ENCODE measurements at places on chromosomes 5 and 9. TPM values are rescaled to one million over a fixed set of nuclear protein-coding genes. Genes with fewer than 3 reads are reported as not detected.

- no peak overlapping the region for H3K27ac ChIP-seq
- H3K4me3 ChIP-seq: no peak overlapping the region
- H3K27me3 ChIP-seq: no peaks in the 10 kb centered on the region
- no peaks in the 10 kb centered on the region for H3K4me1 ChIP-seq
Observed at GRCh38 chr5:107213025-107213424, 457.7 kb downstream of the EFNA5 start.

- no peaks in the 10 kb centered on the region for H3K36me3 ChIP-seq
- no peak for DNase-seq
- H3K27ac ChIP-seq: no peak overlapping the region
- H3K4me3 ChIP-seq: no peak overlapping the region
Observed at GRCh38 chr5:68007451-68007850, 208.1 kb upstream of the PIK3R1 start.

- no peak overlapping the region for H3K27ac ChIP-seq
- no peak for DNase-seq
- H3K4me3 ChIP-seq: no peak overlapping the region
- H3K4me1 ChIP-seq: no peaks in the 10 kb centered on the region
Observed at GRCh38 chr5:95066048-95066447, 218.8 kb downstream of the MCTP1 start.

FBP2 gene
- polyA plus RNA-seq: not detected

DNA sequence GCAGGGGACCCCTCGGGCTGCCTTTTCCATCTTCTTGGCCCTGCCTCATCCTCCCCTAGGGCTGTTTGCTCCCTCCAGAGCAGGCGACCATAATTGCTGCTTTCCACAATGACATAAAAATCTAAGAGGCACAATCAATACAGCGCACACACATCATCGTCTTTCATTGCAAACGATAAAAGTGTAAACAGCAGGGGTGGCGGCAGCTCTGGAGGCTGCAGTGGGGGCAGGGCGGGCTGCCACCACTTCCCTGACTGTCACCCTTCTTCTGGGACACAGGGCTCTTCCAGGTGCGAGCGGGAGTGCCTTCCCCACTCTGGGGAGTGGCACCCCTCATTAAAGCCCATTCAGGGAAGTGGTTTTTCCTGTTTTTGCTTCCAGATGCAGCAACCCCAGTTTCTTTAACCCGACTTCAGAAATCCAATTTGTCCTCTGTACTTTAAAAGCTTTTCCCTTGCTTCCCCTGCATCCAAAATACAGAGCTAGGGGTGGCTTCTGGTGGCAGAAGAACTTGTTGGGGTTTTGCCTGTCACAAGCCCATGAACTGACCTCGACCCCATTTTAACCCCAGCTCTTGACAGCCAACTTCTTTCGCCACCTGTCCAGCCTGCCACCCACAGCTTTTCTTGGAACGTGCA lies 45.7 kb downstream of the TSPAN17 start:
- no peaks in the 10 kb centered on the region for H3K27me3 ChIP-seq
- H3K4me1 ChIP-seq: peaks cover 23% of the 10 kb centered on the region
- 0 out of 2 replicates have a peak overlapping the region, but pooled peaks have one; percentile 17 for H3K4me3 ChIP-seq
- DNase-seq: no peak
- no peak overlapping the region for H3K27ac ChIP-seq

DNA sequence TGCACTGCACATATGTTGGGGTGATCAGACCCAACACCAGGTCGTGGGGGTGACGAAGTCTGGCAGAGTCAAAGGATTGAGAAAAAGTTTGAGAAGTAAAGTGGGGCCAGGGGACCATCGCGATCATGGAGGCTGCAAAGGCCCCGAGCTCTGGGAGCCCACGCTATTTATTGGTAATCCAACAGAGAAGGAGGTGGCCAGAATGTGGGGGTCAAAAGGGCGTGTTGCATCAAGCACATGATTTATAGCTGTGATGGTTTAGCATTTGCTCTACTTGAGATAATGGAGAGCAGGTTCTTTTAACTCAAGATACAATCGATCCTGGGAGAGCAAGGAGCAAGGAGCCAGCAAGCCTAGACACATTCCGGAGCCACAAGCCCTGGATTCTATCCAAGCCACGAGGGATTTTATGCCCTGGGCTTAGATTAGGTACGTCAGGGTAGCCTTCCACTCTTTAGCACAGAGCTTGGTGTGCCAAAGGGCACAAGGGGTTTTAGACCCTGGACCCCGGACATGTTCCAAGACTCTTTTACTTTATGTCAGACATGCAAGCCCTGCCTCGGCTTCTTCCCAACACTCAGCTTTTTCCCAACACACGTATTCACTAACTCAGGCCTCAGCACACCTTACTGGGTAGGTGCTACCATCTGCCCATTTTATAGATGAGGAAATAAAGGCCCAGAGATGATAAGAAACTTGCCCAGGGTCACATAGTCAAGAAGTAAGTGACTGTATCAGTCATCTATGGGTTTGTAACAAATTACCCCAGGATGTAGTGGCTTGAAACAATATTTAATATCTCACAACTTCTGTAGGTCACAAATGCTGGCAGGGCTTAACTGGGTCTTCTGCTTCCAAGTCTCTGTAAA lies 39.5 kb downstream of the NSUN2 start:
- no peaks in the 10 kb centered on the region for H3K36me3 ChIP-seq
- H3K4me1 ChIP-seq: no peaks in the 10 kb centered on the region
- H3K27me3 ChIP-seq: no peaks in the 10 kb centered on the region
- DNase-seq: no peak
- no peak overlapping the region for H3K27ac ChIP-seq

GRCh38 chr5:136724161-136724560 lies 358.8 kb upstream of the TRPC7 start:
- no peak for DNase-seq
- H3K27ac ChIP-seq: no peak overlapping the region
- H3K4me1 ChIP-seq: no peaks in the 10 kb centered on the region
- no peaks in the 10 kb centered on the region for H3K36me3 ChIP-seq
- H3K4me3 ChIP-seq: no peak overlapping the region

- no peaks in the 10 kb centered on the region for H3K36me3 ChIP-seq
- H3K27me3 ChIP-seq: no peaks in the 10 kb centered on the region
Observed at GRCh38 chr9:99019510-99020331, 76.0 kb downstream of the COL15A1 start.

IL4 gene
- not detected for polyA plus RNA-seq

DNA sequence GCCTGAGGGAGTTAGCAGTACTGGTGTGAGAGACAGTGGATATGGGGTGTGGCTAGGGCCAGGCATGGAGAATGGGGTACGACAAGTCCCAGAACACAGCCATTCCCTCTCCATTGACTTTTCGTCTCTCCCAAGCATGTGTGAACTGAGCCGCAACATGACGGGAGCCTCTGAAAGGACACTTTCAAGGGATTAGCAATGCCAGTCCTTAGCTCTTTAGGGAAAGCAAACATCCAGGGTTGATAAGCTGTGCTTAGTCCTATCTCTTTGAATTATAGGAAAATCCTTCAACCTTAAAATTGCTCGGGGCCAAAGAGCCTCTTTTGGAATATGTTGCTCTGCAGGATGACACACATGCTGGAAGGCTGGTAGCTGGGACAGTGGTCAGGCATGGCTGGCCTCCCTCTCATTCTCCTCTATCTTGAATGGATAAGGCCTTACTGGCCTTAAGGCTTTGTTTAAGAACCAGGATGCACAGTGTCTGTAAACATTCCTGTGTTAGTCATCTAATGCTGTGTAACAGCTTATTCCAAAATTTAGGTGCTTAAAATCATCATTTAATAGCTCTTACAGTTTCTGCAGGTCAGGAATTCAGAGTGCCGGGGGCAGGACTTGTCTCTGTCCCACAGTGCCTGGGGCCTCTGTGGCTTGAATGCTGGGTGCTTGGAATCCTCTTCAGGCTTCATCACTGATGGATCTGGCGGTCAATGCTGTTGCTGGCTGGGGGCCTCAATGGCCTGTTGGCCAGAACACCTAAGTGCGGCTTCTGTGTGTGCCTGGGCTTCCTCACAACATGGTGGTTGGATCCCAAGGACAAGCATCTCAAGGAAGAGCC lies 95.3 kb downstream of the PTTG1 start:
- H3K36me3 ChIP-seq: no peaks in the 10 kb centered on the region
- H3K27ac ChIP-seq: no peak overlapping the region
- no peak overlapping the region for H3K4me3 ChIP-seq
- peaks cover 5% of the 10 kb centered on the region for H3K4me1 ChIP-seq
- DNase-seq: no peak
- H3K27me3 ChIP-seq: no peaks in the 10 kb centered on the region

AIF1L gene
- polyA plus RNA-seq: 76.4 TPM

GRCh38 chr5:128673411-128673957 lies 135.4 kb upstream of the FBN2 start:
- no peaks in the 10 kb centered on the region for H3K36me3 ChIP-seq
- no peak overlapping the region for H3K4me3 ChIP-seq
- H3K4me1 ChIP-seq: peaks cover 25% of the 10 kb centered on the region
- no peak overlapping the region for H3K27ac ChIP-seq
- no peak for DNase-seq

DNA sequence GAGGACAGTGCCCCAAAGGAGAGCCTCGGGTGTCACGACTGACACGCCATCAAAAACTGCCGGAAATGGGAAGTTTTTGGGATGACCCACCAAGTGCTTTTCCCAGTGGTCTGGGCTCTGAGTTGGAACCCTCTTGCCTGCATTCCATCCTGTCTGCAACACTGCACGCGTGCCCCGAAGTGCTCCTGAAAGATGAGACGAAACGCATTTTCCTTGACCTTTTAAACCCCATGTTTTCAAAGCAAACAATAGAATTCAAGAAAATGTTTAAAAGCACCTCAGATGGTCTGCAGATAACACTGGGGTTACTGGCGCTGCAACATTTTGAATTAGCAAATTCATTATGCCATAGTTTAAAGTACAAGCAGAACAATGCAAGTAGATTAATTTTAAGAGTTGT lies 92.9 kb downstream of the ANKRD18A start:
- H3K27ac ChIP-seq: no peak overlapping the region
- no peaks in the 10 kb centered on the region for H3K36me3 ChIP-seq
- no peak for DNase-seq
- no peaks in the 10 kb centered on the region for H3K27me3 ChIP-seq
- no peaks in the 10 kb centered on the region for H3K4me1 ChIP-seq

- DNase-seq: peak; percentile 89
- H3K27me3 ChIP-seq: no peaks in the 10 kb centered on the region
- H3K27ac ChIP-seq: peak overlapping the region; percentile 94
- peak overlapping the region; percentile 35 for H3K4me3 ChIP-seq
Observed at GRCh38 chr9:131608493-131609037, 63.2 kb downstream of the PRRT1B start.

- H3K36me3 ChIP-seq: no peaks in the 10 kb centered on the region
- no peak for DNase-seq
- H3K4me3 ChIP-seq: no peak overlapping the region
- H3K27me3 ChIP-seq: no peaks in the 10 kb centered on the region
- no peaks in the 10 kb centered on the region for H3K4me1 ChIP-seq
Observed at GRCh38 chr5:180381428-180381827, 28.3 kb upstream of the GFPT2 start.

CCDC127 gene
- 7.2 TPM for polyA plus RNA-seq

- no peaks in the 10 kb centered on the region for H3K36me3 ChIP-seq
- no peak overlapping the region for H3K4me3 ChIP-seq
- no peaks in the 10 kb centered on the region for H3K27me3 ChIP-seq
- no peak overlapping the region for H3K27ac ChIP-seq
- H3K4me1 ChIP-seq: peaks cover 12% of the 10 kb centered on the region
- DNase-seq: no peak
Observed at GRCh38 chr5:68375540-68375939, 160.0 kb downstream of the PIK3R1 start.

GRCh38 chr5:140596321-140596741 lies 31.7 kb downstream of the SLC35A4 start:
- H3K4me1 ChIP-seq: no peaks in the 10 kb centered on the region
- no peaks in the 10 kb centered on the region for H3K36me3 ChIP-seq
- DNase-seq: no peak
- H3K27me3 ChIP-seq: no peaks in the 10 kb centered on the region

DNA sequence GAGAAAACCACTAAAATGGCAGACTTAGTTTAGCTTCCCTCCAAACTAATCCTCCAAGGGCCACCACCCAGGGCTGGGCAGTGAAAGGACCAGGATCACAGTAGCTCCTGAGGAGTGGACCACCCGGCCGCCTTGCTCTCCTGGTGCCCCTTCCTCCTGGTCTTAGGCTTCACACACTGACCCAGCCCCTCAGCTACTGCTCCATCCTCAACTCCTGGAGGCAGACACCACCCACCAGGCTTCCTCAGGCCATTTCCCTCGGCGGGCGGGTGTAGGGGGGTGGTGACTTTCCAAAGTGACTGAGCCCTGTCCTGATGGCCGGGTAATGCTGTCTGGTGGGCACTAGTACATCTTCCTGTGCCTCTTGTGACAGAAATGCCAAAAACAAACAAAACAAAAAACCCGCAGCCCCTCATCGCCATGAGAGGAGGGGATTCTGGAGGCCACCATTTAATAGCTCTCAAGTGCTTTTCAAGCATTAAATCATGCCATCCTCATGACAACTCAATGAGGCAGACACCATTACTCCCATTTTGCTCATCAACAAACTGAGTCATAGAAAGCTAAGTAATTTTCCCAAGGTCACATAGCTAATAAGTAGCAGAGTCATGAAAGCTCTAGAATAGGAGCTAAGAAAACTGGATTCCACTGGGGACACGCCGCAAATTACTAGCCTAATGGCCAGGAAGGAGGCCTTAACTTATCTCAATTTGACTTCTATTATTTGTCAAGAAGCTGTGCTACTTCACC lies 91.3 kb upstream of the LRRTM2 start:
- no peaks in the 10 kb centered on the region for H3K36me3 ChIP-seq
- no peak overlapping the region for H3K27ac ChIP-seq
- no peaks in the 10 kb centered on the region for H3K27me3 ChIP-seq
- peaks cover 28% of the 10 kb centered on the region for H3K4me1 ChIP-seq

BARHL1 gene
- not detected for polyA plus RNA-seq

PPP1R26 gene
- polyA plus RNA-seq: 10.7 TPM

SETX gene
- 17.5 TPM for polyA plus RNA-seq

PKN3 gene
- polyA plus RNA-seq: 6.7 TPM

DNA sequence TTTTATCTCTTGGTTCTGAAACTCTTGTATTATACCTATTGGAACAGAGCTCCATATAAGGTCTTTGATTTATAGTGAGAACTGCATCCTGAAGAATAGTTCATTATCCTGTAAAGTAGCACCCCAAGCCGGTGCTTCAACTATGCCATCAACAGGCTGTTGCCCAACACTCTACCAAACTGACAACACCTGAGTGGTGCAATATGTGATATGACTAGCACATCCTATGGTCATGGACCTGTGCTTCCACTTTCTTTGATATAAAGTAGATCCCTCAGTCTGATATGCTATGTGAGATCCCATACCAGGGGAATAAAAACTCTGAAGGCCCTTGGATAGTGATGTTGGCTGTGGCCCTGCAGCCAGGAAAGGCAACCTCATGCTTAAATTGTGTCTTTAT lies 15.8 kb downstream of the CSF2 start:
- no peak for DNase-seq
- no peak overlapping the region for H3K4me3 ChIP-seq
- no peaks in the 10 kb centered on the region for H3K4me1 ChIP-seq
- H3K27ac ChIP-seq: no peak overlapping the region
- H3K27me3 ChIP-seq: no peaks in the 10 kb centered on the region
- no peaks in the 10 kb centered on the region for H3K36me3 ChIP-seq

ZCCHC10 gene
- 90.1 TPM for polyA plus RNA-seq

- H3K36me3 ChIP-seq: no peaks in the 10 kb centered on the region
Observed at GRCh38 chr5:32014096-32014745, 159.9 kb downstream of the GOLPH3 start.

Data from GM23338 (cell line).